Activated T-cell treated with anti-CD3 and anti-CD28 coated beads, Interleukin-2, amount 50 U/mL, for 4 hours (primary cell): ENCODE measurements at places on chromosomes 7 and 10. TPM values are rescaled to one million over a fixed set of nuclear protein-coding genes. Genes with fewer than 3 reads are reported as not detected.

The HGF gene
- not detected for total RNA-seq

The IL6 gene
- 10.0 TPM for total RNA-seq

DNA sequence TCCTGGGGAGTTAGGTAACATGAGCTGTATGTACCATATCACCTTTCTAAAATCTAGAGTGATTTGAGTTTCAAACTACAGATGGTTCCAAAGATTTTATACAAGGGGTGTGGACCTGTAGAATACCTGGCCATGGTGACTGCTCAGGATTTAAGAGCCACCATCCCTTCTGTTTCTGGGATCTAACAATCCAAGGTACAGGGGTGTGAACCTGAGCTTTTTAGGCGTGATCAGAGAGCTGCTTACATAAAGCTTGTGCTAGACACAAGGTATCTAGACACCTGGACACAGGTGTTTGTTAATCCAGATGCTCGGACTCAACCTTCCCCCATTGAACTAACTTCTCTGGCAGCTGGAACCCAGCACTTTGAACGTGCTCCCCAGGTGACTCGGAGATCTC is 516.4 kb downstream of the RPS24 start:
- DNase-seq, result no peak

The LAMB4 gene
- total RNA-seq, result not detected

GRCh38 chr10:129966370-129966888 is 2.4 kb upstream of the EBF3 start:
- no peak for DNase-seq

GRCh38 chr10:100303724-100304319 is 17.3 kb upstream of the BLOC1S2 start:
- DNase-seq, result no peak

DNA sequence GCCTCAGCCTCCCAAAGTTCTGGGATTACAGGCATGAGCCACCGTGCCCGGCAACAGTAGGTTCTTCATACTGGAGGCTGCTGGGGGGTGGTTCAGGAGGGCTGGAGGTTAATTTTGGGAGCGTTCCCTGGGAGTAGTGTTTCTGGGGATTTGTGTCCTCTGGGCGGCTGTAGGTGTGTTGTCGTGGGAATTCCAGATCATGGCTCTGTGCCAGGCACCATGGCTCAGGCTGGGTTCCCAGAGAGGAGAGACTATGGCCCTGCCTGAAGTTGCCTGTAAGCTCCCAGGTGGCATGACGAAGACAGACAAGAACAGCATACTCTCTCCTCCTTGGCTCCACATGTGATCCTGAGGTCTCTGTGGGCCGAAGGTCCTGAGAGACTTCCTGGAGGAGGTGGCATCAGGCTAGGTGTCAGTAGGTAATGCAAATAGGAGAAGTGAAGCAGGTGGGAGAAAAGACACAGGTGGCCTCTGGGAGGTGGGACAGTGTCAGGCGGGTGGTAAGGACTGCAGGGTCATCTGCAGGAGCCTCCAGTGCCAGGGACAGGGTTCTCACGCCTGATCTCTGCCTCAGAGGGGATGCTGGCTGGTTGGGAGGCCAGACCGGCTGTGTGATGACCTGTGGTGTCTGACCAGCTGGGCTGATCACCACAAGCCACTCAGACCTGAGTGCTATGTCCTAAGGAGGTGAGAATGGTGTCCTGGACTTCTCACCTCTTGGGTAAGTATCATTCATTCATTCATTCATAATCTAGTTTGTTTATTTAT is 18.7 kb downstream of the CLIP2 start:
- no peak for DNase-seq

The RPEL1 gene
- 0.18 TPM for total RNA-seq
